Vagina (tissue), 2 donors: ENCODE measurements at places on chromosomes 5 and 9.
A peak's percentile ranks its signal among the peaks of the same experiment; 100 is the strongest.

DNA sequence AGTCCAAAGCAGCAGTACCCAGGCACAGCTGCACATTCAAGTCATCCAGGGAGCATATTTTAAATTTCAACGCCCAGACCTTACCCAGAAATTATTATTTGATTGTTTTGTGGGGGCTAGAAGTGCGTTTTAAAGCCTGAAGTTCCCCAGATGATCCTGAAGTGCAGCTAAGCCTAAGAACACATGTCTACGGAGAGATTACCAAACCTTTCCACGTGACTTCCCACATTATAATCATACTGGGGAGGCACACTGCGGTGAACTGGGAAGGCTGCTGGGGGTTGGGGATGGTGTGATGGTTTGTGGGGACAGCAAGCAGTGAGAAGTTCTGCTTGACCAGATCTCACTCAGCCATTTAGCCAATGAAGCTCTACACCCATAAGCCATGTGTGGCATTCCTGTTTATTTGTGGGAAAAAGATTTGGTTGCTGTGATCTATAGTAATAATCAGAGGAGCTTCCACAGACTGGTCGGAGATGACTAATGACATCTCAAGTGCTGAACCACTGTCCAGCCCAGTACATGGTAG is 93.4 kb upstream of the CDH6 start:
- H3K4me3 ChIP-seq: no peak overlapping the region
- peaks cover 4% of the 10 kb centered on the region for H3K4me1 ChIP-seq
- no peaks in the 10 kb centered on the region for H3K36me3 ChIP-seq
- H3K27me3 ChIP-seq: no peaks in the 10 kb centered on the region

GRCh38 chr5:64900618-64901017 is 131.9 kb downstream of the CWC27 start:
- H3K27ac ChIP-seq: no peak overlapping the region
- H3K36me3 ChIP-seq: no peaks in the 10 kb centered on the region
- H3K4me3 ChIP-seq: no peak overlapping the region
- H3K4me1 ChIP-seq: no peaks in the 10 kb centered on the region
- H3K27me3 ChIP-seq: no peaks in the 10 kb centered on the region

DNA sequence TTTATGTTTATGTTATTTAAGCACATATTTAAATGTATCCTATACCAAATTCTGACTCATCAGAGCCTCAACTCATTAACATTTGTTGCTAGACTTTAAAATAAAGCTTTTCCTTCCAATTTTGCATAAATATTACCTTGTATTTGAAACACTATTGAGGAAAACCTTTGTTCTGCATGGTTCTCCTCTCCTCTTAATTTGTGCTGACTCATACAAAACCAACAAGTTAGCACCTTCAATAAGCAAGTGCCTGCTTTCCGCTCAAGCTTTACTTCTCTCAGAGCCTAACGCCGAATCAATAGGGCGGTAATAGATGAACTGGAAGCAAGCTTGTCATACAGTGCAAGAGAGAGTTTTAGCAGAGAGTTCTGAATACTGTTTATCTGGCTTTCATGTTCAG is 7.9 kb downstream of the AMACR start:
- no peaks in the 10 kb centered on the region for H3K36me3 ChIP-seq
- no peaks in the 10 kb centered on the region for H3K4me1 ChIP-seq
- no peak for DNase-seq
- no peak overlapping the region for H3K27ac ChIP-seq
- H3K4me3 ChIP-seq: no peak overlapping the region

- H3K27me3 ChIP-seq: no peaks in the 10 kb centered on the region
- no peak overlapping the region for H3K4me3 ChIP-seq
- no peaks in the 10 kb centered on the region for H3K36me3 ChIP-seq
- H3K27ac ChIP-seq: no peak overlapping the region
- no peaks in the 10 kb centered on the region for H3K4me1 ChIP-seq
- DNase-seq: no peak
Observed at GRCh38 chr9:19999491-20000057, 210.7 kb upstream of the SLC24A2 start.

DNA sequence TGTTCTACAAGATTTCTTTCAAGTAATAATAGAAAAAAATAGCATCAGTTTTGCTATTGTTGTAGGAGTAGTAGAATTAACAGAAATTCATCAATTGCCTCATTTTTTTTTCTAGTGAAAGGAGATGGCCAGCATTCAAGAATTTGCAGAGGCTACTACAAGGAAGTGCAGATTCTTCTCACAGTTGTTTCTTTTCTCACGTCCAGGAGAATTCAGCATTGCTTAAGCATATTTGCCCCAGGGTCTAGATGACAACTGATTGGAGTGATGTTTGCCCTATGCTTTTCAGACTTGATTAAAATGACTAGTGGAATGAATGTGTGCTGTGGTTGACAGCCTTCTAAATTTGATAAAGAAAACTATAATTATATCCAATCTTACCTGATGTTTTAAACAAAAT is 46.6 kb upstream of the SLC12A2 start:
- no peaks in the 10 kb centered on the region for H3K4me1 ChIP-seq
- H3K27ac ChIP-seq: no peak overlapping the region
- DNase-seq: no peak
- no peaks in the 10 kb centered on the region for H3K36me3 ChIP-seq

DNA sequence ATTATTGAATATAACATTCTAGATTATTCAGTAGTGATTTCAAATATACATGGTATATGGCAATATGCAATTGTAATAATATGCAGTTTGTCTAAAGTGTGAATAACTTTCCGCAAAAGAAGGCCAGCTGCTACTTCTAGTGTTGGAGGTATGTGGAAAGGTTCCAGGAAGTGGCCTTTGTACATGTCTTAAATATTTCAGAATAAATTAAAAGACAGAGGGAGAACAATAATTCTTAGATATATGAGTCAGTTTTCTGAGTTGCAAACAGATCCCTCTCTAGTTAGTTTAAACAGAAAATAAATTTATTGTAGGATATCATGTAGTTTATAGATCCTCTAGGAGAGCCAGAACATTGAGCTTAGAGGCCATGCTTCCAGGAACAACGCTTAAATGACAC is 210.8 kb upstream of the ELL2 start:
- no peaks in the 10 kb centered on the region for H3K27me3 ChIP-seq
- DNase-seq: no peak
- H3K4me1 ChIP-seq: peaks cover 11% of the 10 kb centered on the region
- H3K36me3 ChIP-seq: no peaks in the 10 kb centered on the region
- H3K27ac ChIP-seq: no peak overlapping the region
- H3K4me3 ChIP-seq: no peak overlapping the region

- H3K36me3 ChIP-seq: no peaks in the 10 kb centered on the region
- no peaks in the 10 kb centered on the region for H3K27me3 ChIP-seq
- H3K4me3 ChIP-seq: no peak overlapping the region
- no peak overlapping the region for H3K27ac ChIP-seq
Observed at GRCh38 chr9:134764473-134765269, 115.9 kb upstream of the FCN2 start.

GRCh38 chr9:96441798-96442445 is 8.0 kb upstream of the HABP4 start:
- H3K4me3 ChIP-seq: no peak overlapping the region
- DNase-seq: no peak
- no peak overlapping the region for H3K27ac ChIP-seq
- no peaks in the 10 kb centered on the region for H3K36me3 ChIP-seq

- no peak overlapping the region for H3K4me3 ChIP-seq
- H3K27me3 ChIP-seq: no peaks in the 10 kb centered on the region
- peak; percentile 85 for DNase-seq
- H3K36me3 ChIP-seq: no peaks in the 10 kb centered on the region
- no peaks in the 10 kb centered on the region for H3K4me1 ChIP-seq
- H3K27ac ChIP-seq: no peak overlapping the region
Observed at GRCh38 chr5:150075806-150076205, 10.5 kb downstream of the CSF1R start.

DNA sequence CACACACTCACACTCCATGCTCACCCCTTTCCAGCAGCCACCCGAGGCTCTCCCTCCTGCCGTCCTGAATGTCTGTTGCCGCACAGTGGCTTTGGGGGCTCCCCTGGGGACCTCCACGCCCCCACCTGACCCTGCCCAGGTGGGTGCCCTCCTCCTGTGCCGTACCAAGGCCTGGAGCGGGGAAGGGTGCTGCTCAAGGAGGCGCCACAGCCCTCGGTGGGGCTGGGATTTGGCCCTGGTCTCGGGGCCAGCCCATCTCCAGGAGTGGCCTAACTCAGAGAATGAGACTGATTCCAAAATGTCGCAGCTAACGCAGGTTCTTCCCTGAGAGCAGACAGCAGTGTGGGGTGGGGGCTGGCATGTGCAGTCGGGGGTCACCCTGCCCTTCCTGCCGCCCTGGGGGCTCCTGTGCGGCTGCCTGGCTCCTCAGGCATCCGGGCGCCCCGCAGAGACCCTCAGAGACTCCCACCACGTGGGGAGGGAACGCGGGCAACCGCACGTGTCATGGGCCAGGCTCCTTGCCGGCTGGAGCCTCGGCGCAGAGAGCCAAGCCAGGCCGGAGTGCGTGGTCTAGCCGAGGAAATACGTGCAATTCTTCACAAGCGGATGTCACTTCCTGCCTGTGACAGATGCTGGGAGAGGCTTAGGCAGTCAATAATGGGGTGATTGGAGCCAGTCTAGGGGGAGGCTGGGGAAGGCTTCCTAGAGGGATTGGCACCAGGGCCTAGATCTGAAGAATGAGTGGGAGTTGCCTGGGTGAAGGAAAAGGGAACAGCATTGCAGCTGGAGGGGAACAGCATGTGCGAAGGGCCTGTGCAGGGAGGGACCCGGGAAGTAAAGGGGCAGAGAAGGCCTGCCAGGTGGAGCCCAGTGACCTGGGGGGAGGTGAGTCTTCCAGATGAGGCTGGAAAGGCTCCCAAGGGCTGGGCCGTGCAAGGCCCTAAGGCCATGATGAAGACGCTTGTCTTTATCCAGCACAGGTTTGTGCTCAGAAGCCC is 44.1 kb downstream of the C9orf50 start:
- no peaks in the 10 kb centered on the region for H3K4me1 ChIP-seq
- DNase-seq: no peak
- no peaks in the 10 kb centered on the region for H3K36me3 ChIP-seq
- no peak overlapping the region for H3K4me3 ChIP-seq

DNA sequence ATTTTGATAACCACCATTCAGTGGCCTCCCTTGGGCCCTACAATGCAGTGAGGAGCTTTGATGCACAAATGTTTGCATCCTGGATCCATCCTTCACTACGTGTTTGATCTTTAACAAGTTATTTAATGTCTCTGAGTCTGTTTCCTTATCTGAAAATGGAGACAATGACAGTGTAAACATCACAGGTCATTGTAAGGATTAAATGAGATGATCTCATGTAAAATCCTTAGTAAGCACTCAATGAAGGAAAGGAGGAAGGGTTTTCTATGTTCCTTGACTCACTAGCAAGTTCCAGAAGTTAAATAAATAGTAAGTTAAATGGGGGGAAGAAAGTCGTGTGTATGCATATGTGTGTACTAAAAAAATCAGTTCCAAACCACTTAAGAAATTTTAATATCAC is 9.8 kb upstream of the SLC36A3 start:
- H3K4me3 ChIP-seq: no peak overlapping the region
- H3K27me3 ChIP-seq: no peaks in the 10 kb centered on the region
- H3K27ac ChIP-seq: no peak overlapping the region
- DNase-seq: no peak
- H3K36me3 ChIP-seq: no peaks in the 10 kb centered on the region

DNA sequence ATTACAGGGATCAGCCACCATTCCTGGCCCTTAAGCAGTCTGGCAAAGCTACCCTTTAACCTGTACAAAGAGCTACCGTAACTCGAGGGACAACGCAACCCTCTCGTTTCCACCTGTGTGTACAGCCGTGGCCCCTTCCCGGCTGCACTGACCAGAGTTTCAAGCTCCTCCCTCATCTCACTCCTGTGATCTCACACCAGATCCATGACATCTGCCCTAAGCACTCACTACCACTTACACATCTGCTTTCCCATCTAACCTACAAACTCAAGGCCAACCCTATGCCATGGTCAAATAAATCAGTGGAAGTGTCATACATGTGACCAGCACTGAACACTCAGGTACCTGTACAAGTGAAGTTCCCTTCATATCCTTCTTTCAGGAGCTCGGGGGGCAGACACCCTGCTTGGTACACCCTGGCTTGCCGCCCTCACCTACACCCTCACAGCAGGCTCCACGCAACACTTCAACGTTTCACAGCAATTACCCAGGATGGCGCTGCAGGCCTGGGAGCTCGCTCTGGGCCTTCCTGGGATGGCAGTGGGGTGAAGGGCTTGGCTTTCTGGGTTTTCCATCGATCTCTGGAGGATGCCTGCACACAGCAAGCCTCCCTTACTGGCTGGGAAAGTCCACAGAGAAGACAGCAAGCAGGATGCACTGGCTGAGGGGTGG is 61.7 kb downstream of the PRRT1B start:
- H3K4me1 ChIP-seq: peaks cover 40% of the 10 kb centered on the region
- H3K36me3 ChIP-seq: no peaks in the 10 kb centered on the region
- DNase-seq: no peak
- H3K27me3 ChIP-seq: no peaks in the 10 kb centered on the region
- peak overlapping the region; percentile 87 for H3K27ac ChIP-seq
- no peak overlapping the region for H3K4me3 ChIP-seq

DNA sequence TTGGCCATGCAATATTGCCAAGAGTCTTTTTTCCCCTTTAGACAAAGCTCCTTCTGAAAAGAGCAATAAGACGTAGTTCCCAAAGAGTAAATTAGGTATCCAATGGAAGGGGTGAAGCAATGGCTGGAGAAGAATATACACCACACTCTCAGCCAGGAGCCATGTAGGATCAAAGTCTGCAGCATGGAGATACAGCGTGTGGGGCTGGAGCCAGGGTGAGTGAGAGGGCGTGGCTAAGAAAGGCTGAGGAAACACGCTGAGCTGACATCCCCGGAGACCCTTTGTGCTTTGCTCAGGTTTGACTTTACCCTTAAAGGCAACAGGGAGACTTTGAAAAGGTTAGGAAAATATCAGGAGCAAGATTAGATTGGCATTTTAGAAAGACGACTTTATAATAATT is 87.1 kb upstream of the ELL2 start:
- H3K27ac ChIP-seq: no peak overlapping the region
- no peaks in the 10 kb centered on the region for H3K36me3 ChIP-seq
- no peaks in the 10 kb centered on the region for H3K4me1 ChIP-seq
- no peak for DNase-seq
- no peak overlapping the region for H3K4me3 ChIP-seq
- H3K27me3 ChIP-seq: no peaks in the 10 kb centered on the region

DNA sequence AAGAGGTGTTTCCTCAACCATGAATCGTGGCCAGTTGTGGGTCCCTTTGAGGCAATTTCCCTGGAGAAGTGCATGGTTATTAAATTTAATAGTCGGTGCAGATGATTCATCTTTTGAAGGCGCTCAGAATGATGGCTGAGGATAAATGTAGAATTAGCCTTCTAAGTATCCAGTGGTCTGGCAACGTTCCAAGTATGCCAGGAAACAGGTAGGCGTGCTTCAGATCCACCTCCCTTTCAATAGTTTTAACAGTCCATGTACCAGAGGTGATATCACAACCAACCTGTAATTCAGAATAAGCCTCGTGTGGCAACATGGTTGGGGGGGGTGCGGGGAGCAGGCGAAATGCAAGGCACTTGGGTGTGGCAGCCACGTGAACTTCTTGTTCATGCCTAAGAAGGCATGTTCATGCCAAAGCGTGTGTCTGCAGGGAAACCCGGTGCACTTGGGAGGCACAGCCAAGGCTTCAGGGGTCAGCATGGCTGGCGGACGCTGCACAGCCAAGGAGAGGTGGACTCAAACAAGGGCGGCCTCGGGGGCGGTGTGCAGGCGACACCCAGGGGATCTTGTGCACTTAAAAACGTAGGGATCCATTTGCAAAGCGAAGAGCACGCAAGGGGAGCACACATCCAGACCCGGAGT is 5.2 kb upstream of the NKD2 start:
- H3K4me1 ChIP-seq: peaks cover 20% of the 10 kb centered on the region
- no peak overlapping the region for H3K27ac ChIP-seq
- no peaks in the 10 kb centered on the region for H3K27me3 ChIP-seq

GRCh38 chr9:92965759-92966517 is 18.6 kb downstream of the FGD3 start:
- H3K4me1 ChIP-seq: peaks cover 9% of the 10 kb centered on the region
- H3K4me3 ChIP-seq: peak overlapping the region; percentile 32
- H3K36me3 ChIP-seq: no peaks in the 10 kb centered on the region
- H3K27ac ChIP-seq: peak overlapping the region; percentile 53
- DNase-seq: no peak
